ENCODE measurements at places on chromosomes 12 and 14.
A peak's percentile ranks its signal among the peaks of the same experiment; 100 is the strongest.

- DNase-seq: peak; percentile 91
These were observed 17.2 kb downstream of the IFT81 start for GRCh38 chr12:110141389-110141788.

- no peak for DNase-seq
These were observed 980.6 kb downstream of the VRK1 start for GRCh38 chr14:97777622-97778355.

DNA sequence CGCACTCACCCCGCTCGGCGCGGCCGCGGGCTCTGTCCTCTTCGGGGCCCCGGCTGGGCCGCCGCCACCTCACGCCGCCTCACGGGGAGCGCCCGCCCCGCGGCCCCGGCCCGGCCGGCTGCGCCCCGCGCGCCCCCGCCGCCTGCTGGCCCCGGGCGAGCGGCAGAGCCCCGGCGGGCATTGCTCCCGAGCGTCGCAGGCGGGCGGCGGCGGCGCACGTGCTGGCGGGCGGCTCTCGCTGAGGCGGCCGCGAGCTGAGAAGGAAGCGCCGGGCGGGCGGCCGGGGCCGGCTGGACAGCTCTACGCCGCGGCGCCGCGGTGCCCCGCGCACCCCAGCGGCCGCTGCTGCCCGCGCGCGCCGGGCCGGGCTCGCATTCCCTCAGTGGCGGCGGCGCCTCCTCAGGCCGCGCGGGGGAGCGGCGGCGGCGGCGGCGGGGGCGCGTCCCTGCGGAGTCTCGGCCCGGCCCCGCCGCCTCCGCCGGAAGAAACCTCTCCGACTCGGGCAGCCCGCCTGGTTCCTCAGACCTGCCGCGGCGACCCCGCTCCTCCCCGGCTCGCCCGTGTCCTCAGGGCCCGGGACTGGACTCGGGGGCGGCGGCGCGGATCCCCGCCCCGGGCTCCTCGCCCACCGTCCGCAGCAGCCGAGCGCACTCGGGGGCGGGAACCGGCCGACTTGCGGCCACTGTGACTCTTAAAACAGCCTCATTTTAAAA is at the start of gene PITPNM2:
TSS of gene PITPNM2 (minus strand) at position 347 of the 713 bp plus-strand sequence. CDS start 116,500 bp downstream, outside the sequence.
- peak; percentile 70 for DNase-seq

DNA sequence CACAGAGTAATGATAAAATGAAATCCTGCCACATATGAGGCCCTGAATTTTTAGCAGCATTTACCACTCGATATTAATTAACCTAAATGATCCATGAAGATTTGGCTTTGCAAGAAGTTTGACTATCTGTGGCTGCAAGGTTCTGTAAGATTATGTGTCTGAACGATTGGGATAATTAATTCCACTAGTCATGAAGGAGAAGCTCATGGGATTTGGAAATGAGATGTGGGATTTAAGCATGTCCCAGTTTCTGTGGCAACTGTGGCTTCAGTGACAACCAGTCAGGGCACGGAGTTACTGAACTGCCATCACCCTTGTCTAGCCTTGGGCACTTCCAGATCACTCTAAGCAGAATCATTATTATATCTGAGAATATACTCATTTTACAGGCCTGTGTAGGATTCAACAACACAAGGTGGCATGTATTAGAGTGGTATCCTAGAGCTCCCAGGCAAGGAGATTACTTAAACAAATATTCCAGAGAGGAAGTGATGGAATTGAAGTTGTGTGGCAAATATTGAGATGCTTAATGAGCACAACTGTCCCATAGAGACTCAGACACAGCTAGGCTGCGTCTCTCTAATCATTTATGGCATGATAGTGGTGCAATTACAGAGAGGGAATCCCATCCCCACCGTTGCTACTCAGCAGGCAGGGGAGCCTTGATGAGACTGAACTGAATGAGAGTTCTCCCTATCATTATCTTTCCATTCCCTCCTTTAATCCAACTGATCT is 205.0 kb upstream of the KRR1 start:
- no peak for DNase-seq

DNA sequence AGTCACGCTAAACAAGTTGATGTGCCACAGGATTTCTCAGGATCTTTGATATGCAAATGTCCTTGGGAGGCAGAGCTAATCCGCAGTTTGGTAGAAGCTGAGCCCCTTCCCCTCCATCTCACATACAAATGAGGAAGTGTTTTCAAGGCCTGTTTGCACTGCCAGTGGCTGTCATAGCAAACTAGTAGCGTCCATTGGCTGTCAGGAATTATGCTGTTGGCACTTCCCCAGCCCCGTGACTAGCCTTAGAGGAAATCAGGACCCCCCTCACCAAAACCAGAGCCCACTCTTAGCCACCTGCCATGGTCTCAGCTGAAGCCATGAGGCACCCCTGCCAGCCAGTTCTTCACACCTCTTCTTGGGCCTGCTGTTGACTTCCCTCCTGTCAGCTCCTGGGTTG is 253.9 kb downstream of the CACNA1C start:
- no peak for DNase-seq

- DNase-seq: no peak
These were observed 53.1 kb upstream of the DDX11 start for GRCh38 chr12:31020385-31021166.

DNA sequence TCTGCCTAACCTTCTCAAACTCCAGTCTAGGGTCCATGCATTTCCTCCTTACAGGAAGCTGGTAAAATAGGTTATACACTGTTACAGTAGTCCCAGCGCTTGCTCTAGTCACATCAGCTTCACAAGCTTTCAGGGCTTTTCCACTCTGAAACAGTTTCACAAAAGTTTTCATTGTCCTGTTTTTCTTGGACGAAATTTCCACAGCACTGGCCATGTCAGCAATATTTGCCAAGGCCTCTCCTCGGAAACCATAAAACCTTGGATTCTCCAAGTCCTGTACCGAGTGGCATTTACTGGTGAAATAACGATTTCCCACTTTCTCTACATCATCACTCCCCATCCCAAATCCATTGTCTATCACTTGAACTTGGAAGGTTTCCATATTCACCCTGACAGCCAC is 2.1 kb downstream of the MLH3 start:
- no peak for DNase-seq

GRCh38 chr12:52730383-52730782 is 27.1 kb upstream of the KRT77 start:
- no peak for DNase-seq

DNA sequence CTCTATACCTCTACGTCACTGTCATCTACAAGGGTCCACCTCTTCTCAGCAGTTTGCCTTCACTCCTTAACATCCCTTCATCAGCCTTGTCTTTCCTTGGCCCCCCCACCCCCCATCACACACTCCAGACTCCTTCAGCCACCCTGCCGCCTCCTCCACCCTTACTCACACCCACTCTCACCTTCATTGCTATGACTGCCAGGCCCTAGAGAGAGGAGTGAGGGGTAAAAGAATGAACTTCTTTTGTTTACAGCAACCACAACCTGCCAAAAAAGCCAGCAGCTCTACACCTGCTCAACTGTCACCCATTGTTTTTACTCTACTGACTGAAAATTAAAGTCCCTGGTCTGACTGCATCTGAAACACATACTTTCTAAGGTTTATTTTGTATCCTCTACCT is 112.8 kb downstream of the DUSP6 start:
- DNase-seq: no peak

- DNase-seq: no peak
These were observed 6.9 kb downstream of the C1QL4 start for GRCh38 chr12:49330032-49330619.

All from iris pigment epithelial cell (primary cell).